ENCODE measurements at places on chromosomes 2 and 18. TPM values are rescaled to one million over a fixed set of nuclear protein-coding genes. Genes with fewer than 3 reads are reported as not detected.

- ATAC-seq, result no peak
Measured at GRCh38 chr2:105468582-105469042, 69.8 kb upstream of the FHL2 start.

WNT10A gene
- total RNA-seq, result 49.8 TPM

GRCh38 chr2:197212344-197213262 lies 98.0 kb downstream of the ANKRD44 start:
- ATAC-seq, result no peak

CLEC4F gene
- 0.35 TPM for total RNA-seq

TOGARAM2 gene
- total RNA-seq, result 4.3 TPM
